ENCODE measurements at places on chromosomes 7 and 10.

GRCh38 chr10:103493362-103493915 is at the start of gene NEURL1:
NEURL1 (plus strand) TSS chr10:103493705; CDS start chr10:103494388, 683 bp downstream.
- DNase-seq = no peak

DNA sequence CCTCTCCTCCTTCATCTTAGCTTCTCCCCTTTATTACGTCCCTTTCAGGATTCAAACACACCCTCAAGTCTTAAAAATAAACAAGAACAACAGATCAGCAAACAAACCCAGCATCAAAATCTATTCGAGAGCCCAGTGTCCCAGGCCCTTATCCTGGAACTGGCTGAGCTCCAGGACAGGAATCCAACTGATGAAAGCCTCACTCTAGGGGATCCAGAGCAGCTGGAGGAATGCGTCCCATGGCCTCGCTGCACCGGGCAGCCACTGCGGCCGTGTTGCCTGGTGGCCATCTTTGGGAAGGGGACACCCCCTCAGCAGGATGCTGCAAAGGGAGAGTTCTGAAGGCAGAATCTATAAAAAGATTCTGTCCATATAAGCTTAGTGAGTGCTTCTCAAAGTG is 156.5 kb upstream of the BMPER start:
- no peak for DNase-seq

GRCh38 chr7:130845581-130846085 is 111.6 kb upstream of the KLF14 start:
- DNase-seq = no peak

DNA sequence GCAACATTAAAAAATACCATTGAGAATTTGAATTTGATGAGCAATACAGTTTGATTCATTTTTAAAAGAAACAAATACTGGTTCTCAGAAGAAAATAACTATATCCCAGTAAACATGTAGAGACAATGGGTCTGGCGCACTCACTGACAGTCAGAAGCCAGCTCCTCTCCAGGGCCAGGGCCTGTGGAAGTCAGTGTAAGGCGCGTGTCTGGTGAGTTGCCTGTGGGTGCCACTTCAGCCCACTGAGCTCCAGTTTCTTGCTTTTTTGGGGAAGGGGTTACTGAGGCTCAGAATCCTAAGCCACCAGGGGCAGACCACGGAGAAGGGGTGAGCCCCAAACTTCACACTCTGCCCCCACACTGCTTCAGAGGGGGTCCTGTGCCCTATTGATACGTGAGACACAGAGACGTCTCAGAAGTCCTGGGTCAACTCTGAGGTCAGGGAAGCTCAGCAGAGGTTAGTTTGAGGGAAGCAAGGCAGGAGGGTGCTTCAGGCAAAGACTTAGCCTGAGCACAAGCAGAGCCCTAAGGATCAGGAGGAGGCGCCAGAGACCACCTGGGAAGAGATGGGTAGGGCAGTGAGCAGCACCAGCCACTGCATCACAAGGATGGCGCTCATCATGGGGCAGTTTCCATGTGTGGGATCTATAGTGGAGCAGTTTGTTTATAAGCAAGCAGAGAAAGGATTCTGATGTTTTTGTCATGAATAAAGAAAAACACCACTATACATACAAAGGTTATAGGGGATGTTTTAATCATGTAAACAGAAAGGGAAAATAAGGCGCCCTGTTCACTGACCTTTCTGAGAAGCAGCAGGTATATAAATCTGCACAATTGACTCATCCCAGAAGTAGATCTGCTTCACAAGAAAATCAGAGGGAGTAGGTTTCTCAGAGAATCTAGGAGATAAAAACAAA is 95.7 kb downstream of the PKD1L1 start:
- no peak for DNase-seq

DNA sequence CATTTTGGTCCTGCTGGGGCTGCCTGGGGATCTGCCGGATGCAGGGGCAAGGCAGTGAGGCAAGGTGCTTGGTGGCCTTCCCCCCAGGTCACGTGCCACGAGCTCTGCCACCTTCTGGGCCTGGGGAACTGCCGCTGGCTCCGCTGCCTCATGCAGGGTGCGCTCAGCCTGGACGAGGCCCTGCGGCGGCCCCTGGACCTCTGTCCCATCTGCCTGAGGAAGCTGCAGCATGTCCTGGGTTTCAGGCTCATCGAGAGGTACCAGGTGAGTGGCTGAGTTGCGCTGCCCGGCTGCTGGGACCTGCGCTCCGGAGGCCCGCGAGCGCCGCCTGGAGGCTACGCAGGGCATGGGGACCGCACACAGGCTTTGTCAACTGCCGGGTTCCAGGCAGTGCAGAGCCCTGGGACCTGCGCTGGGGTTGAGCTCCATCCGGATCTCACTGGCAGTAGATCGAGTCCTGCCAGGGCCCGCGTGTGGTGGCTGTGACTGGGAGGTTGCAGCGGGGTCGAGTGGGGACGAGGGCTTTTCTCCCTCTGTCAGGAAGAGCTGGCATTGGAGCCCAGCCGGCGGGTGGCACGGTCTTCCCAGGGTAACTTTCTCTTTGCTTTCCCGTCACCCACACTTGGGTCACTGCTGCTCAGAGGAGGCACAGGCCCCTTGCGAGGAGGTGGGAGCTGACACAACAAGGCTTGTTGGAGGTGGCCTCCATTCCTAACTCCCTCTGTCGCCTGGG is 21.7 kb downstream of the AMZ1 start:
- DNase-seq = no peak

Data from RCC 7860 (cell line).